ENCODE measurements at places on chromosomes 6 and 20. TPM values are rescaled to one million over a fixed set of nuclear protein-coding genes. Genes with fewer than 3 reads are reported as not detected.

DNA sequence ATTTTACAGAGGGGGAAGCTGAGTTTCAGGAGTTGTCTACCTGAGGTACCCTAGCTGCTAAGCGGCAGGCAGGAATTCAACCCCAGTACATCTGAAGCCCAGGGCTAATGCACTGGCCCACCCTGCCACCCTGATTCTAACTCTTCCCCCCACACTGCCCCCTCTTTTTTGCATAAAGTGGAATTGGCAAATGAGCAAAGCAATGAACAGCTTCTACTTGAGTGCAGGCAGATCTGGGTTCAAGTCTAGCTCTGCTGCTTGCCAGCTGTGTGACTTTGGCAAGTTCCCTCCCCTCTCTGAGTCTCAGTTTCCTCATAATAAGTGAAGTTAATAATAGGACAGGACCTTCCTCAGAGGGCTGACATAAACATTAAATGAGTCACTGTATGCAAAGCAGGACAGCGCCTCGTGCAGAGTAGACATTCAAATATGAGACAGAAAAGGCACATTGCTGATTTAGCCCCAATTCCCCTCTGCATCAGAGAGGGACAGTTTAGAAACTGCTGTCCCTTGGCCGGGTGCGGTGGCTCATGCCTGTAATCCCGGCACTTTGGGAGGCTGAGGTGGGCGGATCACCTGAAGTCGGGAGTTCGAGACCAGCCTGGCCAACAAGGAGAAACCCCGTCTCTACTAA, 4.7 kb downstream of the ADA start:
- no peak overlapping the region for H3K27ac ChIP-seq
- H3K27me3 ChIP-seq = no peaks in the 10 kb centered on the region
- peaks cover 4% of the 10 kb centered on the region for H3K4me1 ChIP-seq
- no peak for DNase-seq
- H3K36me3 ChIP-seq = no peaks in the 10 kb centered on the region
- H3K4me3 ChIP-seq = no peak overlapping the region

- no peak for DNase-seq
- H3K4me1 ChIP-seq = no peaks in the 10 kb centered on the region
- H3K27ac ChIP-seq = no peak overlapping the region
- H3K27me3 ChIP-seq = no peaks in the 10 kb centered on the region
Observed at GRCh38 chr6:55902796-55903195, 27.4 kb upstream of the BMP5 start.

DNA sequence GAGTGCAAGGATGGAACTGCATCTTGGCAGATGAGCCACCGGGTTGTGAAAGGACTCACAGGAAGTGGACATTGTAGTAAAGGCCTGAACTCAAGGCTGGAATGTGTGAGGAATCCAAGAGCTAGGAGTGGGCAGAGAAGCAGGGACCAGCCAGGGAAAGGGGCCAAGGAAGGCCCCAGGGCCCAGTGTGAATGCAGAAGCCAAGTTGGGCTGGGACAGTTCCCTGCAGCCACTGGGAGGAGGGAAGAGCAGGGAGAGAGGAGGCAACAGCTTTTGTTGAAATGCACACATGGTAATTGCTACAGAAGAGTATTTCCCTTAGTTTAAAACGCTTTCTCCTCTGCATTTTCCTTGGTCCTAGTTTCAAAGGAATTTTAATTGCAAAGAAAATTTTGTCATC, 34.6 kb downstream of the CDH22 start:
- DNase-seq = no peak
- H3K36me3 ChIP-seq = no peaks in the 10 kb centered on the region
- no peaks in the 10 kb centered on the region for H3K4me1 ChIP-seq
- no peak overlapping the region for H3K4me3 ChIP-seq
- H3K27me3 ChIP-seq = peaks cover 24% of the 10 kb centered on the region

PRDM1 gene
- 13.1 TPM for total RNA-seq

C6orf118 gene
- total RNA-seq = not detected
